ENCODE measurements at places on chromosomes 7 and 10.
A peak's percentile ranks its signal among the peaks of the same experiment; 100 is the strongest.

DNA sequence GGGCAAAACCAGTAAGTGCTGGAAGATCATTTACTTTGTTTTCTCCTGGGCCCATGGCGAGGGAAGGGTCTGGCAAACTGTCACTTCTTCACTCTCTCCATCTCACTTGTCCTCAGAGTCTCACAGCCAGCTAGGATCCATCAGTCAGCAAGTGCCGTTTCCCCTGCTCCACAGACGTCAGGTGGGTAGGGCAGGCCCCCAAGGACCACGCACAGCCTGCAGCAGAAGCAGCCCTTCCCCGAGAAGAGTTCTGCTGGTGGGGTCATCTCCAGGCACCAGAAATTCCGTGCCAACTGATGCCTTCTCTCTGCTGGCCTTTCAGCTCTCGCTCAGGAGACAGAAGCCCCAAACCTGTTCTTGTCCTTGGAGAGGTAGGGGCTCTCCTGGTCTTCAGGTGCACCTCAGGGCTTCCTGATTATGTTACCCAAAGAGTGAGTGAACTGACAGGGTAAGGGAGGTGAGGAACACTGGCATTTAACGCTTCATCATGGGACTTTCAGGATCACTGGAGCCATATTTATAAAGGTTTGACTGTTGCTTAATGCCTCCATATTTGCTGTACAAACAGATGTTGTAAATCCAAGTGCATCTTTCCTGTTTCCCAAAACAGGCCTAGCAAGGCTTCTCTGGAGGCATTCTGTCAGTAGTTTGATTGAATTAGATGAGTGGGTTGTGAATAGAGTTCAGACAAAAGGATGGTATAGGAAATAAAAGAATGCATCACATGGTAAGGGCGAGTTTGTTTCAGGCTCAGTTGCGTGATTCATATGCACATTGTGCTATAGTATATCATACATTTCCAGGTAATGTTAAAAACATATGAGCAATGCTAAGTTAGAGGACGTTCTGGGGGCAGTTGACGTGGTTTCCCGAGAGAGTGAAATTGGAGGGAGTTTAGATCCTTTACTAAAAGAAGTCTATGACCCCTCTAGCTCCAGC lies 13.7 kb upstream of the TSPAN15 start:
- DNase-seq: no peak

DNA sequence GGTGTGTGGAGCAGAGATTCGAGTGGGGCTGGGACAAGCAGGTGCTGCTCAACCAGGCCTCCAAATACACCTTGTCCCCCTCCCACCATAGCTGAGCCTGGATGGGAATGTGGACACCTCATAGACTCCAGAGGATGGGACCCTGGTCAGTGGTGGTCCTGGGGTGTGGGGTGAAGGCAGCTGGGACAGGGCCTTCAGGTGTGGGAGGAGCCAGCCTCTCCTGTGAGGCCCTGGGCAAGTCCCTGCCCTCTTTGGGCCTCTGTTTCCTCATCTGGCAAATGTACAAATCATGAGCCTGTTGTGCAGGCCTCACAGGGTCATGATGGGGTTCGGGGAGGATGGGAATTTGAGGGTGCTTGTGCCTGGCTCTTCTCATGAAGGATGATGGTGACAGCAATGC lies 362.9 kb upstream of the NUPR2 start:
- no peak for DNase-seq

DNA sequence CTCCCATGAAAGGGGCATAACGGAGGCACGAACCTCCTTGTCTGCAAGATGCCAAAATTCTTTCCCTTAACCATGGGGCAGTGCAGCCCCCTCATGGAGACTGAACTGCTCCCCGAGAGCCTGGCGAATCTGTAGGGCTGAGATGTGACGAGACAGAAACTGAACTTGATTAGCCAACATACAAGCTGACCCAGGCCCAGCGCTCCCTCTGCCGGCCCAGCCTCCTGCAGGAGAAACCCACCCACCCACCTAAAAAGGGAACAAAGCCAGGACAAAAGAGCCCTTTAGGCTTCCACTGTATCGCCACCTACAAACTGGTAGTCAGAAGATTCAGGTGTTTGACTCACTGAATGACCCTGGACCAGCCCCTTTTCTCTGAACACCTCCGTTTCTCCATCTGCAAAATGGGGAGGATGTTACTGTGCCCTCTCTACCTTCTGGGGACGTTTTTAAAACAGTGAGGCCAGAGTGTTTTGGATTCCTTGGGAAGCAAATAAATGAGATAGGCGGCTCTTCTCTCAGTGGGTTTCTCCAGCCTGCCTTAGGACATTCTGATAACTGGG lies 58.4 kb downstream of the C10orf105 start:
- DNase-seq: no peak

DNA sequence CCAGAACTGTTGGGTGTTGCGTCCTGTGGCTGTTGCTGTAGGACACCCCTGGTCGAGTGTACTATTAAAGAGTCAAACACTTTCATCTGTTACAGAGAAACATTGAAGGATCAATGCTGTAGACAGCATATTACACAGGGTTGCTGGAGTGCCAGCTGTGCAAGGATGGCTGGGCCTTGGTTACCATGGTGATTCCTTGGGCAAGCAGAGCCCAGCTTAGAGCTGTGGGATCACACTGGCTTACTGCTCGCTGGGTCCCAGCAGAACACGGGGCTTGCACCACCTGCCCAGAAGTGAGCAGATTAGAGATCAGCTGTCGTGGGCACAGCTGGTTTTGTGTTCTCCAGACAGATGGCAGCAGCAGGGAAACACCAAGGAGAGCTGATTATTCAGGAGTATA lies 76.0 kb downstream of the GPR141 start:
- DNase-seq: no peak

DNA sequence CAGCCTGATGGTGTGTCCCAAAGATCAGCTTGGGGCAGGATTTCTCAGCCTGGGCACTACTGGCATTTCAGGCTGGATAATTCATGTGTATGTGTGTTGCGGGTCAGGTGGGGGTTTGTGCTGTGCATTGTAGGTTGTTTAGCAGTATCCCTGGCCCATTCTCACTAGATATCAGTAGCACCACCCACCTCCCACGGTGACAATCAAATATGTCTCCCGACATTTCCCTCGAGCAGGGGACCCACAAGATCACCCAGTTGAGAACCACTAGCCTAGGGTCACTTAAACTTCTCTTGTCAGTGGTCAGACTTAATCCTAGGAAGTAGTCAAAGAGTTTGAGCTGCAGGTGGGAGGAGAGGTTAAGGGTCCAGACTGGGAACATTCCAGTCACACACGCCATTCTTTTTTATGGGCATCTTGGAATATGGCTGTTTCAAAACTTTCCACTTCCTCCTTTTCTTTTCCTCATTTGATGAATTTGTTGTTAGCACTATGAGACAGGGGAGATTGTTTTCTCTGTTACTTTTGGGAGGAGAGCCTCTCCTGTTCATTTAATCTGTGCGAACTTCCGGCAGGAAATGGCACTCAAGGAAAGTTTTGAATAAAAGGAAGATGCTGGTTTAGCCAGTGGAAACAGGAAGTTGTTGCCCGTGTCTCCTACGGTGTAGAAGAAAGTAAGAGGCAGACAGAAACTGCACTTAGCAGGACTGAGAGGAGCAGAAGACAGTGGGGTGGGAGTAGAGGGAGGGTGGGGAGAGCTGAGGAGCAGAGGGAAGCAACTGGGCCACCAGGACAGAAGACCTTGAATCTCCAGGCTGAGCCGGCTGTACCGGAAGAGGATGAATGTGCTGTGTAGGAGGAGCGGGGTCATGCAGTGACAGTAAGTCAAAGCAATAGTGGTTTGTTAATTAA lies 17.6 kb upstream of the EXOC6 start:
- DNase-seq: no peak

DNA sequence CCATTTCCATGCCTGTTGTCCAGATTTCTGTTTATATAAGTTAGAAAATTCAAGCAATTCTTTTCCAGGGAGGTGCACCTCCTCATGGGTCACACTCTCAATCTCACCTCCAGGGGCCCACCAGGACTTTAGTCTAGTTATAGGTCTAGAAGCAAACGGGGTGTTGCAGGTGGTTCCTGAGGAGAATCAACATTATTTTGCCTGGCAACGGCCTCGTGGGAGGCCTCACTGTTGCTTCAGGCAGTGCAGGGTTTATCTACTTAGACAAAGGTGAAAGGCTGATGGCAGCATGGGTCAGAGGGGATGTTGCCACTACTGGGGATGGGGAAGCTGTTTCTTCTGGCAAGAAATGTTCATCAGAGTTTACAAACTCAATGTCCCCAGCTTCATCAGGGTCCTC lies 56.7 kb upstream of the LRRC18 start:
- no peak for DNase-seq

GRCh38 chr10:93598157-93598556 lies 2.9 kb downstream of the RBP4 start:
- no peak for DNase-seq

GRCh38 chr7:1691601-1692514 lies 21.8 kb downstream of the ELFN1 start:
- peak; percentile 53 for DNase-seq

- DNase-seq: no peak
Observed at GRCh38 chr10:52811776-52812175, 39.2 kb upstream of the MBL2 start.

DNA sequence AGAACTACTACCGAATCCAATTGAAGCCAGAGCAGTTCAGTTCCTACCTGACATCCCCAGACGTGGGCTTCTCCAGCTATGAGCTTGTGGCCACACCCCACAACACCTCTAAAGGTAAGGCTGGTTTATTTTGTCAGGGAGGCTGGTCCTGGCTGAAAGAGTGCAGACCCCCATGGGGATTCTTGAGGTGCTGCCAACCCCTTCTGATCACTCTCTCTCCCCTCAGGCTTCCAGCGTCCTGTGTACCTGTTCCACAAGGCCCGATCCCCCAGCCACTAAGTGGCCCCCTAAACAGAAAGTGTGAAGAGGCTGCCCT lies 3.1 kb downstream of the PPP1R35 start:
- DNase-seq: no peak

- DNase-seq: no peak
Observed at GRCh38 chr7:150848111-150848510, 4.2 kb upstream of the AOC1 start.

DNA sequence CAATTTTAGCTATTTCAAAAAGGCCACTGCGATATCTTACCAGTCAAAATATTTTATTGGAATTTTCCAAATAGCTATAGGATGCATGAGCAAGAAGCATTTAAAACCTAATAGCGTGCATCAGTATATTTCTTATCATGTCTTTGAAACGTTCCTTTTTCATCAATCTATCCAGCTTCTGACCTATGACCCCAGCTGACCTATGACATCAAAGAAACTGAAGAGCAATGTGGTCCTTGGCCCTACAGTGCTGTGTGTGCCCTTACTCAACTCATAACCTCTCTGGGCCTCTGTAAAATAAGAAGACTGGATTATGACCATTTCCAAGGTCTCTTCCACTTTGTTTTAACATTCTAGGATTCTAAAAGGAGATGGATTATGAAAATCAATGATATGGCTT lies 118.2 kb downstream of the ZNF22 start:
- DNase-seq: no peak

DNA sequence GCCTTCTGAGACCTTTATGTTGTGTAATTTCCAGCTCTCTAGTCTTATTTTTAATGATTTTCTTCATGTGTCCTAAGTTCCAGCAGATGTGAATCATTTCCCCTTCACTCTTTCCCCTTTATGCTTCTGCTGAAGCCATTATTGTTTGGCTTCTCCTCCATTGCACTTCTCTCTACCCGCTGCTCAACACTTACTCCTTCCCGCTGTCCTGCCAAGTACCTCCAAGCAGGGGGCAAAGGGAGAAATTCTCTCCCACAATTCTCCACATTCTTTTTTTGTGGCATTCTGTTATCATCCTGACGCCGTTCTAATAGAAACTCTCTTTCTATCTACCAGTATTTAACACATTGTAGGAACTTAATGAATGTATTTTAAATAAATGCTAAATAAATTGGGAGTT lies 388.9 kb upstream of the TPK1 start:
- no peak for DNase-seq

DNA sequence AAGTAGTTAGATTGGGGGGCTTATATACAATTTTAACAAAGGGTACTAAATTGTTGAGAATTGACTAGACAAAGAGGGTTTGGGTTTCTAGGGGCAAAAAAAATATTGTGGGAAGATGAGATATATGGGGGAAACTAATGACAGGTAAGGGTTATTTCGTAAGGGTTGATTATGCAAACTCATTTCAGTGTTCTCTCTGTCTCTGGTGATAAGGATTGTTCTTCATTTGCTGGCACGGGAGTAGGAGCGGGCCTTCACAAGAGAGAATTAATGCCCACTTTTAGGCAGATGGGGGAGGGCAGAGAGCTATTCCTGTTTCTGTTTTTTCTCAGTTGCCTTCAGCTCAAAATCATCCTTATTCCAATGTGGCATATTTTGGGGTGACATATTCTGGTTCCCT lies 258.4 kb downstream of the EXOC4 start:
- DNase-seq: no peak

DNA sequence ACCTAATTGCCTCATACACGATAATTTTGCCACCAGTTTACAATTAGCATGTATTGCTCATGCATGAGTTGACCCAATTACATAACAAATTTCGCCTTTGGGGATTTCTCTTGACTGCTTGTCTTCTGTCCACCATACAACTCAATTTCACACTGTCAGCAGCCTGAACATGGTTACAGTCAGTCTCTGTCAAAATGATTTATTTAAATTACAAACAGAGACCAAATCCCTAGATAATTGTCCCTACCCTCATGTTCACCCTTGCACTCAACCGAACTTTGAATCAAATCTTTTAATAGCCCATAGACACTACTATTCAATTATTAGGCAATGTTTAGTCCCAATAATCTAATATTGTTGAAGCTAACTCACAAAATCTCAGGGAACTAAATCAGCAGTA lies 59.7 kb upstream of the NEBL start:
- DNase-seq: peak; percentile 4

GRCh38 chr10:66928776-66929175 lies 2.9 kb downstream of the LRRTM3 start:
- DNase-seq: no peak

DNA sequence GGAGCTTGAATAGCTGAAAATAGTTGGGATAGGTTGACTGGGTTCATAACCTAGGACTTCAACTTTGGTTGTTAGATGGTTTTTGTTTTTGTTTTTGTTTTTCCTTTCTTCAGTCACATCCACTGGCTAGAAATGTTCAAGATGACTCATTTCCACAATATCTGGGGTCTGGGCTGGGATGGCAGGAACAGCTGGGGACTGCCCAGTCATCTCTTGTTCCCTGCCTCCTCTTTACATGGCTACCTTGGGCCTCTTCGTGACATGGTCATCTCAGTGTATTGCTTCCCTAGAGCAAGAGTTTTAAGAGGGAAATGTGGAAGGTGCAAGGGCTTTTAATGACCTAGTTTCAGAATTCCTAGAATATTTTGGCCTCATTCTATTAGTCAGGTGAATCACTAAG lies 915.8 kb downstream of the XPNPEP1 start:
- no peak for DNase-seq

GRCh38 chr7:26729150-26729775 lies 135.1 kb downstream of the SKAP2 start:
- DNase-seq: no peak

- DNase-seq: no peak
Observed at GRCh38 chr7:90758933-90759562, 162.9 kb downstream of the CDK14 start.
